Omental fat pad (tissue), 4 donors: ENCODE measurements at places on chromosomes 7 and 10. TPM values are rescaled to one million over a fixed set of nuclear protein-coding genes. Genes with fewer than 3 reads are reported as not detected.

DNA sequence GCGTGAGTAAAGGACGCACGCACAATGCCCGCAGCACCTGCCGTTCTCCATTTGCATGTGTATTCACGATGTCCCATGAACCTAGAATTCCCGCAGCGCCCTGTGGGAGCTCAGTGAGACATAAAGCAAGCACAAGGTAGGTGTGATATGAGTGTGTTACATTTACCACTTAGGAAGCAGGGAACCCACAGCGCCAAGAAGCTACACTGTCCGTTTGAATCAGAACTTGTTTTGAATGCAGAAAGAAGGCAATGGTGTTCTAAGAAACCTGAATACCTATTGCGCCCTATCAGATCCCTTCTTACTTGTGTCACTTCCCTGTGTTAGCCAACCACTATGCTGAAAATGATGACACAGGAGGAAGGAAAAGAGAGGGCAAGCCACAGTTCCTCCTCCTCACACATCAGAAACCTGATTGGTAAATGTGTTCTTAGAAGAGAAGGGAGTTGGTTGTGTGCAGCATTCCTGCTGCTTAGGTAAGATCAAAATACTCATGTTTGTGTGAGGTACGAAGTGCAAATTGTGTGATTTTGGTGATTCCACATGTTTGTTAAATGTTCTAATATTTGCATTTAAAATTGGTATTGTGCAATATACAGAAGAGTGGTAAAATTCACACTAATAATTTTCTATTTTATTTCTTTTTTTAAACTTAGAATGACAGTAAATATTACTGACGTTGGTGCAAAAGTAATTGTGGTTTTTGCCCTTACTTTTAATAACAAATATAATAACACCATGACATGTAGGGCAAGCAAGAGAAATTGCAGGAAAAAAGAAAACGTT, 185.4 kb downstream of the SEC23IP start:
- no peak for DNase-seq

Gene ENKUR
- total RNA-seq, result not detected

DNA sequence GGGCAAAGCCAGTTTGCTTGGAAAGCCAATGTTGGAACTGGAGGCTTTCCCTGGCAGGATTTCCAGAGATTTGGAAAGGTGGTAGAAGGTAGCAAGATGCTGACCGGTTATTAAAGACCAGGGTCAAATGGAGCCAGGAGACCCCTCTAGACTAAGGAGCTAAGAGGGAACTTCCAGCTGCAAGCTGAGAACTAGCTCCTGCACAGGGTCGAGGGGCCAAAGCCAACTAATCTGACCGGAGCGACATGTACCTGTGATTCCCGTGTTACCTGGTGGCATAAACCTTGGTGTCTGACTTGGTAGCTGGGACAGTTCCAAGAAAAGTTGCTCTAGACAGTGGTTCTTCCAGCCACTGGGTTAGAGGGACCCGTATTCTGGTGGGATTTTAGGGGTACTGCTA, 41.8 kb downstream of the SPDYE5 start:
- DNase-seq, result no peak

DNA sequence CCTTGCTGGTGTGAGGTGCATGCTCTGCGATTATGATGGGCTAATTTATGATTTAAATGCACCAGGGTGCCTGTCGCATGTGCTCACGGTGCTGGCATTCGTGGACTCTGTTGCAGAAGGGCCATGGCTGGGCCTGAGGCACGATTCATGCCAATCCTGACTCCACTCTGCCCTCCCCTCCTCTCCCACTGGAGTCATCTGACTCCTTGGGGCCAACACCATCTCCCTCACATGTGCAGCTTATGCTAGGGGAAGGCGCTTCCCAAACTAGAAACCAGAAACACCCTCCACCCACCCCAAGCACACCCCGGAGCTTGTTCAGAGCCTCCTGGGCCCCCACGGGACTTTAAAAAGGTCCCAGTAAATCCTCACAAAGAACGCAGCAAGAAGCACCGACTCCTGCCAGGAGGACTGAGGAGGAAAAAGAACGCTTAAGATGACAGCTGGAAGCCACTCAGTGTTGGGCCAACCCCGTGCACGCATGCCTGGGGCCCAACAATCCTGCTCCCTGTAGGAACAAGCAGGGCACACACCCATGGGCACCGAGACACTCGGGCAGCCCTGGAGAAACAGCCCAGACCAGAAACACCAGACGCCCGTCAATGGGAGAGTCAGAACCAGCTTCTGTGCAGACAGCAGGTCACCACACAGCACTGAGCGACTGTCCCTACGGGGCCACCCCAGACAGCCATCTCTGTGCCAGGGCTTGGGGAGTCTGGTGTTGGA, 14.1 kb downstream of the BRI3 start:
- DNase-seq, result no peak

Gene SRGN
- 481 TPM for total RNA-seq
